ENCODE measurements at places on chromosomes 2 and 18. TPM values are rescaled to one million over a fixed set of nuclear protein-coding genes. Genes with fewer than 3 reads are reported as not detected.

DNA sequence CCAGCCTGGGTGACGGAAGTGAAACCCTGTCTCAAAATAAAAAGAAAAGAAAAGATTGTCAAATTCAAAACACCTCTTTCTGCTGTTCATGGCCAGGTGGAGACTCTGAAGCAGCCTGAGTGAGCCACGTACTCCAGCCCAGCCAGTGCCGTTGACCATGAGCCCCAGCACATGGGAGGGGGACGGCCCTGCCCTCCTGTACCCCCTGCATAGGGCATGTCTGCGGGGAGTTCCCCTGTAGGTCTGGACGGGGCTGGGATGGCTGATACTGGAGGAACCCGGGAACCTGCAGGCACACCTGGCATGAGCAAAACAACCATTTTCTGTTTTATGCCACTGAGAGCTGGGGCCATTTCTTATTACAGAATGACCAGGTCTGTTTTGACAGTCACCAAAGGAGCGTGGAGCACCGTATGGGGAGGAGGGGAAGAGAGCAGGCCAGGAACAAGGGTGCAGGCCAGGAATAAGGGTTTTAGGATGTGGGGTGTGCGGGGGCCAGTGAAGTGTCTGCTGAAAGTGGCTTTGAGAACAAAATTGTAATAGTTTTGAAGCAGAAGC is 30.1 kb downstream of the TMEM18 start:
- no peak for DNase-seq

Gene FMNL2
- 55.1 TPM for total RNA-seq

GRCh38 chr2:24050041-24050979 is 769 bp downstream of the FKBP1B start:
- DNase-seq = peak; percentile 81

Gene CERKL
- not detected for total RNA-seq

GRCh38 chr2:202669841-202670240 is 35.1 kb downstream of the FAM117B start:
- DNase-seq = no peak

Gene MROH2A
- not detected for total RNA-seq

DNA sequence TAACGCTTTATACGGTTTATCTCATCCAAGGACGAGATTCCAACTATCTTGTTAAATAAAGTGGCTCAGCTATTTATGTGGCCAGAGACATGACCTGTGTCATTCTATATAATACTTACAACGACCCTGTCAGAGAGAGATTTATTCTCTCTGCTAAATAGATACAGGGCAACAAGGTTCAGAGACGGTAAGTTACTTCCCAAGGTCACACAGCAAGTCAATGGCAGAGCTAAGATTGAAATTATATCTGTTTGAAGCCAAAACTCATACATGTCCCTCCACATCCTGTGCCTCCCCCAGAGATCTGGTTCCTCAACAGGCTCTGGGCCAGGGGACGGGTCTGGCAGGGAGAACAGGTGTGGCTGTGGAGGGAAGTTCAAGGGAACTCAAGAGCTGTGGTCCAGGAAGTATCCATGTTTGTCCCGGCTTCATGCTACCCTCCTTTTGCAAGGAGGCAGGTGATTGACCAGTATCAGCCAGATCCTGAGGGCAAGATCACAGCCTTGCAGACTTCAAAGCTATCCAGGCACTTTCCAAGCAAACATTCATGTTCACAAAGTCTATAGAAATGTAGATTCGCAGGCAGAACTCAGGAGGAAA is 99.8 kb downstream of the CAPN13 start:
- no peak for DNase-seq

DNA sequence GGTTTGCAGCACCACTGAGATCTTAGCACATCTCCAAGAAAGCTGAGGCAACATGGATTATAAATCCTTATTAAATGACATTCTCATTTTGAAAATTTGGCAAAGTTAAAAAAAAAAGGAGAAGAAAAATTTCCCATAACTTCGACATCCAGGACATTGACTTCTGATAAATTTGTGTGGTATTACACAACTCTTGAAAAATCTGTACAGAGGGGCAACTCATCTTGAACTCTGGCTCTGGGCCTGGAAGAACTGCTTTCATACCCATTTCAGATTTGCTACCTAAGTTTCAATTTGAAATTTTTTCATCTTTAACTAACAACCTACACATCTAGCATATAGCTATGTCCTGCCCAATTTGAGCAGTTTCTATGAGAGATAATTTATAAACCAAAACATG is 118.0 kb upstream of the UGP2 start:
- DNase-seq = no peak

DNA sequence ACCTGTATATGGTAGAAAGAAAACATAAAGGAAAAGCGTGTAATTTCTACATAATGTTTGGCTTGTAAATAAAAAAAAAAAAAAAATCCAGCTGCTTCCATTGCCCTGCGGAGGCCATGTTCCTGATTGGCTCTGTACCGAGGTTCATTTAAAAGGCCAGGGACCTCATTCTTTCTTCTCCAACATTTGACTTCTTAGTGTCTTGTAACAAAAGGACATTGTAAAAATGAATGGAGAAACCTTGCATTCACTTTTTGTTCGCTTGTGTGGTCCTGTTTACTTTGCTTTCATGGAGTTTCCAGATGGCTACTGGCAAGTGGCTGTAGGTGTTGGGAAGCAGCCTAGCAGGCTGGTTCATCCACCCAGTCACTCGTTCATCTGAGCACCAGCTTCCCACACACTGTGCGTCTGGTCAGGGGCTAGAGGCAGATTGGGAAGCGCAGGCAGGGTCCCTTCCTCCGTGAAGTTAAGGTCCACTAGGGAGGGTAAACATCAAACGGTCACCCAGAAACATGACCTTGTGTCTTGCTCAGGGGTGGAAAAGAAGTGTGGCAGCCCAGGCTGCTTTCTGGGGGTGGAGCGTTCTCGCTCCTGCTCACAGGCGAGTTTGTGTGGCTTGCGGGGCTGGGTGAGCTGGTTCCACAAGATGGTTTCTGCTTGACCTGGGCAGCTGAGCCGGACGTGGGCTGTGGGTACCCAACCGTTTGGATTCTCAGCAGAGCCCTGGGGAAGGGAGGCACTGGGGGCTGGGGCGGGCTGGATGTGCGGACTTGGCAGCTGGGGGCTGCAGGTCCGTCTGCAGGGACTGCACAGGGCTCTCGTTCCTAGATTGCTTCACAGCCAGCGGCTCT is 260.7 kb downstream of the AGAP1 start:
- DNase-seq = peak; percentile 32
